Activated CD4-positive, alpha-beta T cell treated with anti-CD3 and anti-CD28 coated beads, Interleukin-2, amount 10 ng/mL, durations not matched to agents 7 days and 5 days (primary cell): ENCODE measurements at places on chromosomes 2 and 18.

DNA sequence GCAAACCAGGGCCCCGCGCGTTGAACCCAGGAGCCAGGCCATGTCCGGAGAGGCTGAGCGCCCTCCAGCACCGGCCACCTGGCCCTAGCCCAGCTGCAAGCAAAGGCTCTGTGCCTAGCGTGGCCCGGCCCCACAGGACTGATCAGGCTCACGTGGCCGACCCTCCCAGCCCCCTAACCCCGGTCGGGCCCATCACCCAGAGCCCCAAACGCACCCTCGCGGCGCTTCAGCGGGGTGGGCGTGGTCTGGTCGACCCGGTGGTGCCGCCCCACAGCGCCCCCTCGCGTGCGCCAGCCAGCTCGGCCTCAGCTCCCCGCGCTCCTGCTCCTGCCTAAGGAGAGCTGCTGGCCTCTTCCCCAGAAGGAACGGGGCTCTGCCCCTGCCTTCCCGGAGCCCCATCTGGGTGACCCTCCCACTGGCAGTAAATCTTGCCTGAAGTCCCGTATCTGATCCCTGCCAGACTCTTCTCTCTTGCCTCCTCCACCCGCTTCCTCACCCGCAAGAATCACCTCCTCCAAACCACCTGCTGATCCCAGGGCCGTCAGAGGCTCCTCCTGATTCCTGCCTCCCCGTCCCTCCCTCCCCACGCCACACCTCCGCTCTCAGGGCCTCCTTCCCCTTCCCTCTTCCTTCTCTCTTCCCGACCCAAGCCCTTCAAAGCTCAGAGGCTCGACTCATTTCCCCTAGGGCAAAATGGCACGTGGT, 12.3 kb upstream of the TEX51 start:
- DNase-seq: peak; percentile 55

DNA sequence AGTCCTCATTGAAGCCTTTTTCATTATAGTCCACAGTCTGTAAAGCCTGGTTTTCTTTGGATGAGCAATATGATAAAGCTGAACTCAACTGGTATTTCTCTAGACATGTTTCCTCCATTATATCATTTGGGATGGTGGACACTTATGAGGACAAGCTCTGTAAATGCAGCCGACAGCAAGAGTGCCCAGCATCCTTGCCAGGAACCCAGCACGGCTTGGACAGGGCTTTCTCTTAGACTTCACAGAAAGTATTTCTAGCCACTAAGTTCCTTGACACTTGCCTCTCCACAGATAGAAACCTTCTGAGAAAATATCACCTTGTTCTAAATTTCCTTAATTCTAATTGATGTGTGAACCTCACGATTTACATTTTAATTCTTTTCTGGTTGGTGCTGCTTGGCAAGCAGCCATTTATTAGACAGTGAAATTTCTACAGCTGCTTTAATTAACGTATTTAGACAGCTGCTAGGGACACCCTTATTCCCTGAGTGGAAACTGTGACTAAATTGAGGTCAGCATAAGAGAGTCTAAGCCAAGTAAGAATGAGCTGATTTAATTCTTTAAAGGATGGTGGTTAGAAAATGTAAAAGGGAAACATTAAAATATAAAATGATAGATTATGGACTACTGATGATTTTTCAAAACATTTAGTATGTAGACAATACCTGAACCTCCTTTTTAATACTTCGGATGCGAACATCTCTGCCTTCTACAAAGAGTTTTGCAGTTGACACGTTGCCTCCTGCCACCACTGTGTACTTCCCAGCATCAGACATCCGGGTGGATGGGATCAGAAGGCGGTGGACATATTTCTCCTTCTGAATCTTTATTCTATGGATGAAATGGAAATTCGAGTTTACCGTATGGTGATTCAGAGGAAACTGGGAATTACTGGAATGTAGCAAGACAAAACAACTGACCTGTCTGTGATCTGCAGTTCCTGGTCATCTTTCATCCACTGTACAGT, 39.8 kb downstream of the TTN start:
- DNase-seq: no peak

DNA sequence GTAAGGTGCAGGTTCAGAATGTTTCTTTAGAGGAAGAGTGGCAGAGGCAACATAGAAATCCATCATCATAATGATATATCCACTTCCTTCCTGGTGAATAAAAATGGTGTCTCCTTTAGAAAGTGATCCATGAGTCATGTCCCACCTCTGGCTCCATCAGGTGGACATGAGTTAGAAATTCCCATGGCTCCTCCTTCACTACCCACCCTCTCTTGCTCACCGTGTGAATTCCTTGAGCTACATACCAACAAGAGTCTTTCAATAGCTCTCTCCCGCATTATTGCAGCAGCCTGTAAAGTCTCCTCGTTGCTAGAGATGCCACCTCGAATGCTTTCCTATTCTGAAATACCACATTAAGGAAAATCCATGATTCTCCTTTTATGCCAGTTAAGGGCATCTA, 317.6 kb downstream of the LNPK start:
- no peak for DNase-seq

DNA sequence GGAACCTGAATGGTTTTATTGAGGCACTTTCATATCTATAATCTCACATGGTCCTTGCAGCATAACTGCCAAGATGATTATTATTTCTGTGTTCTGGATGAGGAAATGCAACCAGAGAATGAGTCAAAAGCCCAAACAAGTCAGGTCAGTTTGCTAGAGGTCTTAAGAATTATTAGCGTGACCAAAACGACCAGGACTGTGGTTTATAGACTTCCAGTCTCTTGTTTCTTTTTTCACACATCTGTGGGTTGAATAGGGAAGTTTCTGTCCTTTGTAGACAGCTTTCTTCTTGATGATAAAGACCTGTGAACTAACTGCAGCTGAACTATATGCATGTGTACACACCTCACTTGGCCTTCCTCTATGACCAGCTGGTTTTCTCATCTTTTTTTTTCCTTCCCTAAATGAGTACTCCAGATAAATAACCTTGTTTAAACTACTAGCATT, 13.9 kb downstream of the ADAM23 start:
- DNase-seq: no peak

- DNase-seq: no peak
Observed at GRCh38 chr2:41720331-41721251, 327.2 kb upstream of the PKDCC start.

DNA sequence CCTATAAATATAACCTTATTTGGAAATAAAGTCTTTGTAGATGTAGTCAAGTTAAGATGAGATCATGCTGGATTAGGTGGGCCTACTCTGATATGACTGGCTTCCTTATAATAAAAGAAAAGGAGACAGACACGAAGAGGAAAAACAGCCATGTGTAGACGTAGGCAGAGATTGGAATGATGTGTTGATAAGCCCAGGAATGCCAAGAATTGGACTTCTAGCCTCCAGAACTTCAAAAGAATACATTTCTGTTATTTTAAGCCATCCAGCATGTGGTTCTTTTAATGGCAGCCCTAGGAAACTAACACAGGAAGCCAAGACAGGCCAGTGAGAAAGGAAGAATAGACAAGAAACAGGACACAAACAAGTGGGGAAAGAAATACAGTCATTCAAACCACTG, 68.6 kb downstream of the NYAP2 start:
- no peak for DNase-seq

GRCh38 chr18:56532176-56532840, 106.1 kb downstream of the TXNL1 start:
- no peak for DNase-seq

GRCh38 chr2:233470011-233470687, 96.4 kb downstream of the USP40 start:
- no peak for DNase-seq

- DNase-seq: no peak
Observed at GRCh38 chr2:120678251-120678650, 57.4 kb upstream of the GLI2 start.

DNA sequence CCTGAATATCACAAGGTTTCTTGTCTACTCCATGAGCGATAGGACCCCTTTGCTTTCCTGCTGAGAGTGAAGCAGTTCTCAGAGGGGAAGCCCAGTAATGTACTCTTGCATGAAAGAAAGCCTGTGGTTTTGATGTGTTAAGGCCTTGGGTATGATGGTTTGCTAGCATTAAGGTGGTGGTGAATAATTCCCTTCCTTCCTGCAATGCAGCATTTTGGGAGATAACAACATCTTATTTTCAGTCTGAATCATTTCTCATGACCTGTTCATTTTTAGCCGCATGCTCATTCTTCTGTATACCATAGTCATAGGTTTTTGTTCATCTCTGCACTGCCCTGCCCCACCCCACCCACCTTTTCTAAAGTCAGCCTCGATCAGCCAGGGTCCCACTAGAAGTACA, 66.2 kb downstream of the HNMT start:
- DNase-seq: no peak

DNA sequence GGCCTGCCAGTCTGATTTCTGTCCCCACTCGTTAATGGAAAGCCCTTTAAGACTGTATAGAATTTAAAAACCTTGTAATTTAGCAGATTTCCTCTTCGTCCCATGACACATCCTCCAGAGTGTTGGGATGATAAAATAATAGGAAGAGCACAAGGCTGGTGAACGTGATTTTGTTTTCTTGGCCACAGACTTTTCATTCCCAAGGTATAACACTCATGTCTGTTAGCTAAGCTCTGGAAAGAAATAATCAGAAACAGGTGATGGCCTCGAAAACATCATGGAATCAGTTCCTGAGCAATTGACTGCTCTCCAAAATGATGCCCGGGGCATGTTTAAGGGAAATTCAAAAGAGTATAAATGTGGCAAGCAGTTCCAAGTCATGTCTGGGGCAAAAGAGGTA, 337.8 kb upstream of the TCF4 start:
- no peak for DNase-seq

DNA sequence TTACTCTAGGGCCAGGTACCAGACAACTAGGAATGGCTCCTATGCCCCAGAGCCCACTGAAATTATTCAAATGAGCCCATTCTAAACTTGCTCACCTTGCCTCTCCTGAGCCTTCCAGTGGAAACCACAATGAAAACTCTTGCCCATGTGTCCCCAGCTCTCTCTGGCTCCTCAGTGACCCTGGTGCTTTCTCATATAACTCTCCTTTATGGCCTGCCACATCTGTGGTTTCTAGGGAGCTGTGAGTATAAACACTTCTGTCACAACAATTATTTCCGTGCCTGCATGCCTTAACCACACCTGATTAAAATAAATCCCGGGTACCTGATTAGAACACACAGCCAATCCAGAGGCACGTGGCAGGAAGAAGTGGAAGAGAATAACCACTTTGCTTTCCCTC, 333.0 kb upstream of the SPRED2 start:
- DNase-seq: no peak

DNA sequence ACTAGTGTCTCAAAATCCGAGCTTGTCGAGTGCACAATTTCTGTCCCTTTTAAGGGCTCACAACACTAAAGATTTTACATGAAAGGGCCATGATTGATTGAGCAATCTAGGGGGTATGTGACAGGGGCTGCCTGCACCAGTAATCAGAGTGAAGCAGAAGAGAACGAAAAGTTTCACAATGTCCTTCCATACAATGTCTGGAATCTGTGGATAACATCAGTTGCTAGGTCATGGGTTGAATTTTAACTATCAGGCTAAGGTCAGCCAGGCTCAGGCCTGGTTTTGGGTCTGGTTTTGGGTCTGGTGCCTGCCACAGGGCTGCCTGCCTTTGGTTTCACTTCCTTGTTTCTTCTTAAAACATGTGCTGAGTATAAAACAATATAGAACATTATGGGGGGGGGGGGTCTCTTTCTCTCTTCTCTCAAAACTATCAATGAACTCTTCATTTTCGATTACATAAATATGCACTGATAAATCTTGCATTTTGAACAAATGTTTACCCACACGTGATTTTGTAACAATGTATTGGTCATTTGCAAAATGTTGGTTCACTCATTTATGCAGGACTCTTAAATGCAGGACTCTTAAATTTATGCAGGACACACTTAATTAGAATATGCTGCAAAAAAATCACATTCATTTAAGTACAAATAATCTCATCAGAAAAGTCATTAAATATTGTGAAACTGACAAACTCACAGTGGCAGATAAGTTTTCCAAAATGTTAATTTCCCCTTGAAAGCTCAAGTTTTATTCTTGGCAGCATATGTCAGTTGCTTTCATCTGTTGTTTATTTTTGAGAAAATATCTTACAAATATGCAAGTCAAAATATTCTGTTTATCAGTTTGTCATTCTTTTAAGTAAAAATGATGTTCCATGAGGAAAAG, 290.5 kb upstream of the KYNU start:
- no peak for DNase-seq

GRCh38 chr2:9065901-9066300, 62.4 kb upstream of the MBOAT2 start:
- no peak for DNase-seq

DNA sequence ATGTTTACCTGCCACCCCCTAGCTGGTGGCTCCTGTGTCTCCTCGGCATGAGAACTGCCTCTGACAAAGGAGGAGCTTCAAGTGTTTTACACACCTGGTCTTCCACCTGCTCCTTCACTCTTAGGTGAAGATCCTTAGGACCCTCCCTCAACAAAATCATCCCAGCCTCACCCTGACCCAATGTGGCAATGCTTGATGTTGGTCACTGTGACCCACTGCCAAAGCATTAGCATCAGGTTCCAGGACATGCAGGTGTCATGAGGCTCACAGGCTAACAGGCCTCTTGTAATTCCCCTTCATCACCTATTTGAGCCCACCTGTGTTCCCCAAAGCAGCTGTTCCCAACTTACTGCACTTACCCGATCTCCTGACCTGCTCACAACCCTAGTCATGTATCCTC, 9.8 kb downstream of the FZD5 start:
- DNase-seq: no peak

- DNase-seq: no peak
Observed at GRCh38 chr2:8565399-8566154, 116.3 kb upstream of the ID2 start.

GRCh38 chr2:196587056-196587455, 52.5 kb upstream of the CCDC150 start:
- DNase-seq: no peak

DNA sequence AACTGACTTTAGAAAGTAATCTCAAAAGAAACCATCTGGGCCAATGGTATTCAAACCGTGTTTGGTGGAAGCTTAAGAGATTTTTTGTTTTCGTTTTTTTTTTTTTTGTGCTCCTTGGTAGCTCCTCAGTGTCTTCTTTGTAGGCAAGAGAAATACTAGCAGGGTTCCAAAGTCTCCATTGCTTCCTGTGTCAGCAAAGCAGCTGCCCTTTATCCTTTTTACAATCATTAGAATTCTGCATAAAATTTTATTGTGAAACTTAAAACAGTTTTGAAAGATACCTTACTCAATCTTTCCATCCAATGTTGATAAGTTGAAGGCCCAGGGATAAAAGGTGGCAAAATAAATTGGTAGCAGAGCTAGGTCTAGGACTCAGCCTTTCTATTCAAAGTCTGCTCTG, 479 bp downstream of the IL1F10 start:
- no peak for DNase-seq

DNA sequence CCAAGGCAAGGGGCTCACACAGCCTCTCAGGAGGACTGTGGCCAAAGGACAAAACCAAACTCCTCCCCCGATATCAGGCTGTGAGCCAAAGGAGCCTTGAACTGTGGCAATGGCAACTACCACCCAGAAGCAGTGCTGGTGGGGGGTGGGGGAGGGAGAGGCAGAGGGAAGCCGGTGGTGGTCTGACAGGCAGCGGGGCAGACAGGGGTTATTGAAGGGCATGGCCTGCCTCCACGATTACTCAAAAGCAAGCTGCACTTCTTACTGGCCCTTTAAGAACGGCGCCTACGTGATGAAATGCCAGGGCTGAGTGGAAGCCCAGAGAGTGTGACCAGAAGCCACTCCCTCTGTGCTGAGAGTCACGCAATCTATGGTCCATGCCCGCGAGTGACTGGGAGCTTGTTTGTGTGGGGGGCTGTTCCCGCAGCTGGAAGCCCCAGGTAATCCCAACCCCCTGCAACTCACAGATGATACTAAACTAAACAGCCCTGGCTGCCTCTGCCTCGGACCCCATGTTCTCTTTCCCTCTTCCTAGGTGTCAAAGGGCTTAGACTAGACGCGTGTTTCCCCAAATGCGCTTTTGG, 128.2 kb upstream of the CXCR4 start:
- no peak for DNase-seq
